ENCODE measurements at places on chromosomes 6 and 20.

DNA sequence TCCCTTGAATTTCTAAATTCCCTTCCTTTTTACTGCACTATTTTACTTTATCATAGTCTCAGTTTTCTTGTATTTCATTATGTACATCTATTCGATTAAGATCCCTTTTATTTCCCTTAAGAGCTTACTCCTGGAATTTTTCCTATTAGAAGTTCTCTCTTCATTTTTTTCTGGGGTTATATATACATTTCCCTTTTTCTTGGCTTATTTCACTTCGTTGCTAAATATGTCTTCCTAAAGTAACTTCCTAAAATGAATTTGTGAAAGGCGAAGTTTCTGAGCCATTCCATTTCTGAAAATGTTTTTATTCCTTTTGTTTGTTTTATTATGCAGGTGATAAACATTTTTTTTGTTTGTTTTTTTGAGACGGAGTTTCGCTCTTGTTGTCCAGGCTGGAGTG, 5.9 kb upstream of the CD109 start:
- no peak for DNase-seq

GRCh38 chr6:136989571-136990241, 55.1 kb downstream of the IL20RA start:
- no peak for DNase-seq

DNA sequence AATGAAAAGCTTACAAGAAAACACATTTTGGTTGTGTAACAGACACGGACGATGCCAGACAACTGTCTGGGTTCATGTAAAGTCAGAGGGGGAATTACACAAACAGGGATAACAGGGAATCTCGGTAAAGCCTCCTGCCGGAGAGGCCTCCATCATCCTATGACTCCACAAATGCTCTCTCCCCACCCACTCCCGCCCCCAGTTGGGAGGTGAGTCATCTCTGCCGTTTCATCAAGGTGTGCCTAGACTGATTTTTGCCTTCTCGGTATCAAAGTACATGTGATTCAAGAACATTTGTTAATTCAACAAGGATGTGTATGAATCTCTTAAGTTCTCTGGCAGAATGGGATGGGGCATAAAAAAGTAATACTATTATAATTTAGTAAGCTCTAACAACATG, 304.9 kb upstream of the PRDM1 start:
- peak; percentile 11 for DNase-seq

GRCh38 chr6:168575346-168576098, 134.5 kb downstream of the SMOC2 start:
- no peak for DNase-seq

DNA sequence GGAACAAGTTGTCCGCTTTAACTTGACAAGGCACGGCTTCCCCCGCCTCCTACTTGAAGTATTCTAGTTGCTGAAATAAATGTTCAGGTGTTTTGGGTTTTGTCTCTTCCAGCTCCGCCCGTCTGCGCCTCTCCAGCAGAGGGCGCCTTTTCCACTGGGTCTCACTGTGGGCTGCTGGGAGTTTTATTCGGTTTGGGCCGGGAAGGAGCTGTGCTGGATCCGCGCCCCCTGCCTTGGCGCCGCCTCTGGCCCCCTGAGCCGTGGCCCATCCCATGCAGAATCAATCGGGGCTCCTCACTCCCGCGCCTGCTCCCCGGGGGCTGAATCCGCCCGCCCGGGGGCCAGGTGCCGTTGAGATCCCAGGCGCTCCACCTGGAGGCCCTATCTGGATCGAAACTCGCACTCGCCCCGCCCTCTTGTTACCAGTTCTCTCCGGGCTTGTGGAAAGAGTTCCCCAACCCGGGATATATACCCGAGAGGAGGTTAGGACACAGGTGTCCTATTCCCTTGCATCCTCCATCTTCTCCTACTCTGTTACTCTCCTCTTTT, 51.0 kb upstream of the TCF21 start:
- DNase-seq: peak; percentile 36

Data from activated CD8-positive, alpha-beta memory T cell treated with anti-CD3 and anti-CD28 coated beads for 1 hour (primary cell).